Calu3 (cell line): ENCODE measurements at places on chromosomes 3 and 15. TPM values are rescaled to one million over a fixed set of nuclear protein-coding genes. Genes with fewer than 3 reads are reported as not detected.
A peak's percentile ranks its signal among the peaks of the same experiment; 100 is the strongest.

The ZNF80 gene
- total RNA-seq: not detected in 2 replicates

DNA sequence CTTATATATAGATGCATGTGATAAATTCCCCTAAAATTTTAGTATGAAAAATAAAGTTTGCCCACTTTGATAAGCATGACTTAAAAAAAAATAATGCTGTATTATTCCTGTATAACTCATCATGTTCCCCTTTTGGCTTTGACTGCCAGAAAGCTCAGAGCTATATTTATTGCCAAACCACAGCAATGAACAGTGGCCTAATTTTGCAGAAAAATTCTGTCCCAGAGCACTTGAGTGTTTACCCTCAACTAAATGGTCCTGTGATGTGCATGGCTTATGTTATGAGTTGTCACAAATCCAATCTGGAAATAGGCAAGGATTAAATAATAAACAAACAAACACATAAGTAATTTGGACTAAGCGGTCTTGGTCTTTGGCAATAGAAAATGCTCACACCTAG, 276.7 kb downstream of the SLC9A9 start:
- no peaks in the 10 kb centered on the region for H3K4me1 ChIP-seq
- H3K4me3 ChIP-seq: no peak overlapping the region
- no peaks in the 10 kb centered on the region for H3K36me3 ChIP-seq
- no peak overlapping the region for H3K27ac ChIP-seq
- DNase-seq: no peak
- H3K27me3 ChIP-seq: peaks cover 3% of the 10 kb centered on the region

DNA sequence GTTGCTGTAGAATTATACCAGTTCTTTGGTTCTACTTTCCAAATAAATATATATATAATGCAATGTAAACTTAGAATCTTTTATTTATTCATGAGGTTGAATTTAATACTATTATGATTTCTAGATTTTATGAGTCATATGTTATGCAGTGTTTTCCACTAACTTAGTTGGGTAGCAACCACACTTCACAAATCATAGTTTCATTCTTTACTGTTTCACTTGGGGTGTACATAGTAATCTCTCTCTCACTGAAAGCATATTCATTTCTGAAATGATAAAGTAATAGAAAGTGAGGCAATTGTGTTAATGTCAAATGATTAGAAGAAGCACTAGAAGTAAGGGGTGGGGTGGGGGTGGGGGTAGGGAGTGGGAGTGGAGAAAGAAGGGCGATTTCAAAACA, 52.6 kb downstream of the IQCH start:
- H3K27me3 ChIP-seq: no peaks in the 10 kb centered on the region
- H3K27ac ChIP-seq: no peak overlapping the region
- H3K36me3 ChIP-seq: no peaks in the 10 kb centered on the region

- H3K4me3 ChIP-seq: no peak overlapping the region
- H3K36me3 ChIP-seq: no peaks in the 10 kb centered on the region
- no peak overlapping the region for H3K27ac ChIP-seq
- no peaks in the 10 kb centered on the region for H3K27me3 ChIP-seq
These were observed 265.5 kb downstream of the NR2F2 start for GRCh38 chr15:96595951-96596350.

DNA sequence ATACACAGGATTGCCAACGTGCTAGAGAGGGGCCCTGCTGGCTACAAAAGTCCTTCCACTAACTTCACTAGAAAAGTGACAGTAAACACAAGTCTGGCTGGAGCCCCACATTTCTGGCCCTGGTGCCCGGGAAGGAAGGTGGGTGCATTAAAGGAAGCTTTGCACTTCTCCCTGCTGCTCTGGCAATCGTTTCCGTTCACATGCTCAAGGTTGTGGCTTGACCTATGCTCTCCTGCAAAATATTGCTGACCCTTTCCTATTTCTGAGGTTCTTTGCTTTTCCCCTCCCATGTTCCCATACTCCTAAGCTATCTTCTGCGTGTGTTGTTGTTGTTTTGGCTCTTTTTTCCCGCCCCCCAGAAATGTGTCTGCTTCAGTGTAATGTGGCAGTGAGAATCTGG, 9.1 kb upstream of the CCR3 start:
- no peak overlapping the region for H3K4me3 ChIP-seq
- H3K27ac ChIP-seq: no peak overlapping the region
- peaks cover 100% of the 10 kb centered on the region for H3K27me3 ChIP-seq

- no peak for DNase-seq
- peaks cover 16% of the 10 kb centered on the region for H3K4me1 ChIP-seq
- no peaks in the 10 kb centered on the region for H3K27me3 ChIP-seq
- no peak overlapping the region for H3K4me3 ChIP-seq
- peaks cover 24% of the 10 kb centered on the region for H3K36me3 ChIP-seq
These were observed 3.7 kb upstream of the NGRN start for GRCh38 chr15:90261811-90262210.

GRCh38 chr3:126908752-126909275, 74.1 kb upstream of the PLXNA1 start:
- H3K27ac ChIP-seq: peak overlapping the region; percentile 50
- H3K36me3 ChIP-seq: peaks cover 20% of the 10 kb centered on the region
- peaks cover 42% of the 10 kb centered on the region for H3K4me1 ChIP-seq
- H3K27me3 ChIP-seq: no peaks in the 10 kb centered on the region

GRCh38 chr15:101543026-101543390, 53.5 kb upstream of the PCSK6 start:
- H3K27ac ChIP-seq: no peak overlapping the region
- no peaks in the 10 kb centered on the region for H3K4me1 ChIP-seq
- H3K4me3 ChIP-seq: no peak overlapping the region
- H3K36me3 ChIP-seq: peaks cover 5% of the 10 kb centered on the region
- peaks cover 44% of the 10 kb centered on the region for H3K27me3 ChIP-seq
- DNase-seq: no peak

- peaks cover 18% of the 10 kb centered on the region for H3K4me1 ChIP-seq
- H3K27me3 ChIP-seq: no peaks in the 10 kb centered on the region
- H3K4me3 ChIP-seq: peak within 1 kb of the TSS; percentile 69
- peak; percentile 58 for DNase-seq
- peaks cover 20% of the 10 kb centered on the region for H3K36me3 ChIP-seq
These were observed at the start of gene PTX3 for GRCh38 chr3:157436583-157437291. PTX3 (plus strand) TSS chr3:157436850; CDS start chr3:157436934, 84 bp downstream.

- peaks cover 5% of the 10 kb centered on the region for H3K36me3 ChIP-seq
- no peak overlapping the region for H3K4me3 ChIP-seq
- peaks cover 13% of the 10 kb centered on the region for H3K4me1 ChIP-seq
- DNase-seq: no peak
These were observed 30.5 kb downstream of the TMED3 start for GRCh38 chr15:79341396-79341795.

The TNIK gene
- total RNA-seq: 17.6 and 19.7 TPM in 2 replicates

GRCh38 chr3:32097768-32098167, 8.7 kb upstream of the GPD1L start:
- H3K4me3 ChIP-seq: no peak overlapping the region
- no peaks in the 10 kb centered on the region for H3K27me3 ChIP-seq
- H3K27ac ChIP-seq: no peak overlapping the region
- DNase-seq: no peak

- H3K27me3 ChIP-seq: no peaks in the 10 kb centered on the region
- peak; percentile 10 for DNase-seq
- H3K36me3 ChIP-seq: no peaks in the 10 kb centered on the region
- no peaks in the 10 kb centered on the region for H3K4me1 ChIP-seq
- peak overlapping the region; percentile 50 for H3K27ac ChIP-seq
These were observed 120.5 kb downstream of the BBX start for GRCh38 chr3:107643038-107643883.

- H3K36me3 ChIP-seq: no peaks in the 10 kb centered on the region
- H3K27me3 ChIP-seq: peaks cover 17% of the 10 kb centered on the region
- H3K27ac ChIP-seq: no peak overlapping the region
These were observed 31.7 kb upstream of the NPHP3 start for GRCh38 chr3:132753946-132754345.

The A4GNT gene
- not detected in 2 replicates for total RNA-seq

DNA sequence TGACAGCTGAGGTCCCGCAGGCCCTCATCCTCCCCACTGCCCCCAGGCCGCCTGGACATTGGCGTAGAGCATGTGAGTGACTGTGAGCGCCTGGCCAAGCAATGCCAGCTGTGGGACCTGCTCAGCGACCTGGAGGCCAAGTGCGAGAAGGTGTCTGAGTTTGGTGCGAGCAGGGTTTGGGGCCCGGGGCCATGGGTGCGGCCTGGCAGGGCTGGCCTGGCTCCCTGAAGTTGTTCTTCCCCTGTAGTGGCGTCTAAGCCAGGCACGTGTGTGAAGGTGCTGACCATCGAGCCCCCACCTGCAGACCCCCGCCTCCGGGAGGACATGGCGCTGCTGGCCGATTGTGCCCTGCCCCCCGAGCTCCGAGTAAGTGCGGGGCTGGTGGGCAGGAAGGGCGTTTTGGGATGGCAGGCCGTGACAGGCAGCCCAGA, 4.2 kb downstream of the ABTB1 start:
- H3K27me3 ChIP-seq: no peaks in the 10 kb centered on the region
- no peak overlapping the region for H3K4me3 ChIP-seq
- no peak for DNase-seq
- no peak overlapping the region for H3K27ac ChIP-seq
- peaks cover 31% of the 10 kb centered on the region for H3K36me3 ChIP-seq
- peaks cover 13% of the 10 kb centered on the region for H3K4me1 ChIP-seq

The UPK1B gene
- total RNA-seq: 26.9 and 32.8 TPM in 2 replicates

The CCDC39 gene
- not detected in 2 replicates for total RNA-seq

- H3K4me3 ChIP-seq: no peak overlapping the region
- no peaks in the 10 kb centered on the region for H3K36me3 ChIP-seq
- H3K27me3 ChIP-seq: no peaks in the 10 kb centered on the region
- peak; percentile 39 for DNase-seq
- H3K4me1 ChIP-seq: no peaks in the 10 kb centered on the region
- no peak overlapping the region for H3K27ac ChIP-seq
These were observed 533.5 kb downstream of the IGSF11 start for GRCh38 chr3:118501152-118501551.

- peaks cover 9% of the 10 kb centered on the region for H3K4me1 ChIP-seq
- no peak for DNase-seq
- H3K27me3 ChIP-seq: no peaks in the 10 kb centered on the region
- H3K36me3 ChIP-seq: no peaks in the 10 kb centered on the region
- no peak overlapping the region for H3K27ac ChIP-seq
These were observed 105.5 kb downstream of the STRIT1 start for GRCh38 chr3:155188031-155188430.

DNA sequence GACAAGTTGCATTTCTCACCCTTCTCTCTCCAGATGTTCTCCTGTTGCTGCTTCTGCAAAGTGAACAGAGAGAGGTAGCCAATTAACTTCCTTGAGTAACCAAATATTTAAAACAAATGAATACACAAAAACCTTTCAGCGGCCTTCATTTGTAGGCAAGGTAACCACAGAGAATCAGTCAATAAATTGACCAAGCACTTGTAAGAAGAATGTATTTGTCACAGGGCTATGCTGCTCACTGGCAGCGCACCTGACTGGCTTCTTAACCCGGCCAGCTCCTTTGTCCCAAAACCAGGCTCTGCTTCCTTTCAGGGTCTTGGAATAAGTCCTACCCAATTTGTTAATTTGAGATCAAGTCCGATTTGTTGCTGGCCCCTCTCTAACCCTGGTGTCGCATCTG, 43.5 kb upstream of the STXBP5L start:
- no peak overlapping the region for H3K27ac ChIP-seq
- no peak overlapping the region for H3K4me3 ChIP-seq
- no peak for DNase-seq
- no peaks in the 10 kb centered on the region for H3K4me1 ChIP-seq
- no peaks in the 10 kb centered on the region for H3K36me3 ChIP-seq
- peaks cover 12% of the 10 kb centered on the region for H3K27me3 ChIP-seq

GRCh38 chr3:141072950-141073349, 21.8 kb downstream of the SPSB4 start:
- H3K4me1 ChIP-seq: no peaks in the 10 kb centered on the region
- DNase-seq: no peak
- H3K36me3 ChIP-seq: no peaks in the 10 kb centered on the region
- H3K27me3 ChIP-seq: peaks cover 53% of the 10 kb centered on the region
- H3K4me3 ChIP-seq: no peak overlapping the region

The NANOGP8 gene
- not detected in 2 replicates for total RNA-seq

GRCh38 chr3:176855901-176856486, 341.3 kb downstream of the TBL1XR1 start:
- H3K4me3 ChIP-seq: no peak overlapping the region
- H3K4me1 ChIP-seq: no peaks in the 10 kb centered on the region
- no peak overlapping the region for H3K27ac ChIP-seq
- H3K36me3 ChIP-seq: no peaks in the 10 kb centered on the region
- no peak for DNase-seq
- no peaks in the 10 kb centered on the region for H3K27me3 ChIP-seq

DNA sequence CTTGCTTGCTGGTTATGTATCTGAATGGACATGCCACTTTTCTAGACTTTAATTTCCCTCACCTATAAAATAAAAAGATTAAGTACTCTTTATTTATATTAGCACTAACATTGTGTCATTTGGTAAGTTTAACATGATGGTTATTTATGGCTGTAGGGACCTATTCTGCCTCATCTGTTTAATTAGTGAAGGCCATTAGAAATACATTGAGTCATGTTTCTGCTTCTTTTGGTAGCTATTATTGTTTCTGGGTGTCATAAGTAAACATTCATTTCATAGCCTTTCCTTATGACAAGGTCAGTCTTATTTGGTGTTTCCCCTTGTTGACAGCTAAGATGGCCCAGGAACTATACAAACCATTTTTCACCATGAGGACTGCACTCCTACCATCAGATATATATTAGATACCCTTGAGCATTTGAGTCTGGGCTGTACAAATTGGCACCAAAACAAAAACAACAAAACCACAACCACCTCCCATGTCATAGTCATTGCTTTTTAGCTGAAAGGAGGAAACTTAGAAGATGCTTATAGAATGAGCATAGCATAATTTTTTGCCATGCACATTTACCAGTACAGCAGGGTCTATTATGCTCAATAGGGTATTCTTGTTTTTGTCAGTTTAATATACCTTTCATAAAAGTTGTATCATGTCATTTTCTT, 39.3 kb downstream of the SRP14 start:
- no peak overlapping the region for H3K4me3 ChIP-seq
- H3K4me1 ChIP-seq: no peaks in the 10 kb centered on the region
- no peak for DNase-seq
- H3K27me3 ChIP-seq: no peaks in the 10 kb centered on the region
- no peaks in the 10 kb centered on the region for H3K36me3 ChIP-seq

- peak overlapping the region; percentile 13 for H3K4me3 ChIP-seq
- DNase-seq: no peak
- H3K27me3 ChIP-seq: no peaks in the 10 kb centered on the region
- peaks cover 69% of the 10 kb centered on the region for H3K36me3 ChIP-seq
- H3K4me1 ChIP-seq: peaks cover 93% of the 10 kb centered on the region
- peak overlapping the region; percentile 100 for H3K27ac ChIP-seq
These were observed 32.3 kb upstream of the MFSD1 start for GRCh38 chr3:158769549-158769948.

DNA sequence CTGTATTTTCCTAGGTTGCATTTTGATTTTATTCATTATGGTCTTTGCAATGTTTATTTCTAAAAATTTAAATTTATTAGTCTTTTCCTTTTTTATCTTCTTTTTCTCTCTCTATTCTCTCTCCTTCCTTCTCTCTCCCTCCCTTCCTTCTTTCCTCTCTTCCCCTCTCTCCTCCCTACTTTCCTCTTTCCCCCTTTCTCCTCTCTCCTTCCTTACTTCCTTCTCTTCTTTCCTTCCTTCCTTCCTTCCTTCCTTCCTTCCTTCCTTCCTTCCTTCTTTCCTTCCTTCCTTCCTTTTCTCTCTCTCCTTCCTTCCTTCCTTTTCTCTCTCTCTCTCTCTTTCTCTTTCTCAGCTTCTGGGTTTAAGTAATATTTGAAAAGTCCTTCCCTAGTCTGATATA, 72.8 kb upstream of the RASGRF1 start:
- no peak overlapping the region for H3K4me3 ChIP-seq
- H3K36me3 ChIP-seq: peaks cover 4% of the 10 kb centered on the region
- H3K27ac ChIP-seq: no peak overlapping the region
- DNase-seq: no peak
- H3K27me3 ChIP-seq: no peaks in the 10 kb centered on the region
